ENCODE measurements at places on chromosomes 7 and 10.

DNA sequence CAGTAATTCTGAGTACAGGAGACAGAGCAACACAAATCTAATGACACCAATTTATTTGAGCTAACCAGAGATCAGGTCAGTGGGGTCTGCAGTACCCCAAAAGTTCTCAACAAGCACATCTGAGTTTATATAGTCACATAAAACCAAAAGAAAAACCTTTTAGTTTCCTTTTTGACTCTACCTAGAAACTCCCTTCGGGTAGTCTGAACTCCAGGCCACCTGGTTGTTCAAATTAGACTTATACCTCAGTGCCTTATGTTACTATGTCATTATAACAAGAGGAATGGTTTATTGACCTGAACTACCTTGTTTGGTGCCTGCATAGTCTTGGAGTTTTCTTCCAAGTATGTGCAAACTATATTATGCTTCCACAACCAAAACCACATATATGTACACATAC, 14.6 kb downstream of the ZCWPW1 start:
- DNase-seq, result no peak

- DNase-seq, result no peak
These were observed 228.5 kb downstream of the SORCS1 start for GRCh38 chr10:106935978-106936451.

- no peak for DNase-seq
These were observed 17.5 kb downstream of the CFAP69 start for GRCh38 chr7:90262438-90262837.

- no peak for DNase-seq
These were observed 42.6 kb upstream of the AMPH start for GRCh38 chr7:38673795-38674194.

- no peak for DNase-seq
These were observed 53.2 kb downstream of the STRA8 start for GRCh38 chr7:135286876-135287275.

DNA sequence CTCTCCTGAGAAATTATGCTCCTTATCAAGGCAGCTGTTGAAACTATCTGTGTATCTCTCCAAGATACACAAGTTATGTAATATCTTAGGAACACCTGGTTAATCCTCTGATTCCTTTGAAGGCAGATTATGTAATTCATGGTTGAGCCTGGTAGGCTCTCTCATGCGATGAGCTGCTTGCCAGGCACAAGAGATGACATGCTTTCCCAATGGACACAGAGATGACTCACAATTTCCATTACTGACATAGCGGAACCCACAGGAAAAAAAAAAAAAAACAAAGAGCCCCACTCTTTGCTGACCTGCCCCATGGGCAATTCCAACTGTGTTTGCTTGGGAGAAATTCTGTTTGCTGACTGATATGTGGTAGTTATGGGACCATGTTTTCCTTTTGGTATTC, 736.4 kb upstream of the PHF14 start:
- no peak for DNase-seq

GRCh38 chr10:31770307-31770902, 158.2 kb downstream of the ARHGAP12 start:
- peak; percentile 51 for DNase-seq

DNA sequence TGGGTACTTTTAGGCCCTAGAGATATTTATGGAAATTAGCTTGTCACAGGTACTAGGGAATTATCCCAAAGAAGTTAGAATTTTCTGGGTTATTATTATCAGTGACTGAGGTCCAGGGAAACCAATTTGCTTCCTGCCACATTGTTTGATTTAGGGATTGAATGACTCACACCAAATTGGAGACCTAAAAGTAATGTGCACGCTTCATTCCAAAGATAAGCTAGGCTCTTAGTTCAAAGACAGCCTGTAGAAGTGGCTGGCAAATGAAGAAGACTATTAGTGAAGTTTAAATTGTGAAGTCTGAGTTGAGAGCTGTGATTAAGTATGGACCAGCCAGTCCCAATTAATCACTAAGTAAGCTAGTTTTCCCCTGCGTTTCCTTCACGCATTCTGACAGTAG, 188.1 kb upstream of the MYO3A start:
- DNase-seq, result no peak

- no peak for DNase-seq
These were observed 93.9 kb downstream of the FAM53B start for GRCh38 chr10:124650263-124650662.

DNA sequence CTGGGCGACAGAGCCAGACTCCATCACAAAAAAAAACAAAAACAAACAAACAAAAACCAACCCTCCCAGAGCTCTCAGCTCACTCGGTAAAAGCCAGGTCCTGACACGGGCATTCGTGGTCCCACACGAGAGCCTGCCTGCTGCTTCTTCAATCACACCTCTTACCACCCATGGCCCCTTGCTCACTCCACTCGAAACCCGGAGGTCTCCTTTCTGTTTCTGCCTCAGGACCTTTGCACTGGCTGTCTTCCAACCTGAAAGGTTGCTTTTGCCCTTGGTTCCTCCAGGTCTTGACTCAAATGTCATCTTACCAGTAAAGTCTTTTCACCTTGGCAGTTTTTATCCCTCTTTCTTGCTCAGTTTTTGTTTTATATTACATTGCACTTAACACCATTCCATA, 169.6 kb downstream of the EVX1 start:
- no peak for DNase-seq

- no peak for DNase-seq
These were observed 56.4 kb upstream of the MTPN start for GRCh38 chr7:136033413-136034031.

DNA sequence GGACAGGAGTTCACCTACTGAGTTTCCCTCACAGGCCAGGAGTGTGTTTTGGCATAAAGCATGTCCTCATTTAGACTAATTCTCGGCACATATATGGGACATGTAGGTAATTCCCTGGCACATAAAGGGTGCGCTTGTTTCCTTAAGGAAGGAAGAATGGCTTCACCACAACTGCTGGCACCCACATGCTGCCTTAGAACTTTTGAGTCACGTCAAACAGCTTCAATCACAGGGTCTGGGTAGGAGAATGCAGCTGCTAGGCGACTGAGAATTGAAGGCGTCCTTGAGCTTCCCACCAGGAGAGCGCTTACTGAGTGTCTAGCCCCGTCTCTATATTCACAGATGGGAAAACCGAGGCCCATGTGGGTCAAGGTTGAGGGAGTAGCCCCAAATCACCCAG, 146.1 kb downstream of the CHN2 start:
- DNase-seq, result no peak

- no peak for DNase-seq
These were observed 147.0 kb downstream of the ARID5B start for GRCh38 chr10:62048470-62048869.
